Jurkat, Clone E6-1 (cell line): ENCODE measurements at places on chromosomes 1 and 21.

DNA sequence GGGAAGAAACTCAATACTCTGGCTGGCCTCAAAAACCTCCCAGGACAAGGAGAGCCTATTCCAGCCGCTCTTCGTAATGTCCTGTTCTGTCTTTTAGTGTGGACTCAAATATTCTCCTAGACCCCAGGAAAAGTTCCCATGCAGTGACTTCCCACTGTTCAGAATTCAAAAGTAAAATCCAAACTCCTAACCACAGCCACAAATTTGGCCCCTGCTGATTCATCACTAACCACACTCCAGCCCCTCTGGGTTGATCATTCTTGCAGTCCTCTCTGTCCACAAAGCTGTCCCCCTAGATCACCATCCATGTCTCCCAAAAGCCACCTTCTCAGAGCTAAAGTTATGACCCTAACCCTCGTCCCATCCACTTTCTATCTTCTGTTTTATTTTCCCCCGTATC, 5.1 kb downstream of the CTNNBIP1 start:
- no peak for DNase-seq

DNA sequence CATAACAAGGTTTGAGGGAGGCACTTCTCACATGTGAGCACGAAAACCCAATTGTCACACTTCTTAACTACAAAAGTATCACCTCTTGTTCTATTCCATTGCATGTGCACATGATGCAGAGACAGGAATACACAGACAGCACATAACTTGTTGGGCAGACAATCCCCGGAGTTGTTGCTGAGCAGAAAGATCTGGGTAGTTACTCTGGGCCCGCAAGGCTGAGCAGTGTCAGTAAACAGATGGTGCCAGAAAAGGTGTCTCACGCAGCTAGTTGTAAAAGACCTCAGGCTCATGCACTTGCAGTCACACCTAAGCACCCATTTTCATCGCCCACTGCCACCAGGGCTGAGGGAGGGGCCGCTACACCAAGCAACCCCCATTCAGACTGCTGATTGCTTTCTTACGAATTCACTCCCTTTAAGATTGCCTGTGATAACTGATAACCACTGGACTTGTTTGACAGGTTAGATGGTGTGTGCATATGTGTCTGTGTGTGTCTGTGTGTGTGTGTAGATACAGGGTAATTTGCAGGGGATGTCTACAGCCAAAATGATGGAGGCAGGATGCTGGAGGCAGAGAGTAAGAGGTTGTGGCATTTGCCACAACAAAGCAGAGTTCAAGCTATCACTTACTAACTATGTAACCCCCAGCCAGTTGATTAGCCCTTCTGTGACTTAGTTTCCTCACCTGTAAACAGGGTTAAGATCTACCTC, 4.2 kb downstream of the LGR6 start:
- no peak for DNase-seq

DNA sequence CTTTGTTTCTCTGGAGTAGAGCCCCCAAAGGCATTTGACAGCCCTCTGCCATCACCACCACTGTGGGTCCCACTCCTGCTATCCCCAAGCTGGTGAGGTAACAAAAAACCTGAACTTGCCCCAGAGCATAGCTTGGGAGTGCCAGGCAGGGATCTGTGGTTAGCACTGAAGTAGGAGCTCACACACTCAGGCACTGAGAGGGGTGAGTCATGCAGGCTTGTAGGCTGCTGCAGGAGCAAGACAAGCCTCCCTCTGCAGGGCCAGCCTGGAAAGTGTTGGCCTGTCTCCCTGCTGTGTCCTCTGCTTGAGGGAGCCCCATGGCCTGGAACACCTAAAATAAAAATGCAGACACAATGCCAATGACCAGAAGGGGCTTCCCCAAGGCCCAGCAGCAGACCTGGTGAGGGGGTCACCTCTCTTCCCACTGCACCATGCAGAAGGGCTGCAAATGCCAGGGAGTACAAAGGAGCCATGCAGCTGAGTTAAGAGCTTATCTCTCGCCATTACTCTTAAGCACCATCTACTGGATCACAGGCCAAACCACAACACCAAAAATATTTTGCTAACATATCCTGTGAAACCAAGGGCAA, 108.9 kb upstream of the POGK start:
- DNase-seq: peak; percentile 22

DNA sequence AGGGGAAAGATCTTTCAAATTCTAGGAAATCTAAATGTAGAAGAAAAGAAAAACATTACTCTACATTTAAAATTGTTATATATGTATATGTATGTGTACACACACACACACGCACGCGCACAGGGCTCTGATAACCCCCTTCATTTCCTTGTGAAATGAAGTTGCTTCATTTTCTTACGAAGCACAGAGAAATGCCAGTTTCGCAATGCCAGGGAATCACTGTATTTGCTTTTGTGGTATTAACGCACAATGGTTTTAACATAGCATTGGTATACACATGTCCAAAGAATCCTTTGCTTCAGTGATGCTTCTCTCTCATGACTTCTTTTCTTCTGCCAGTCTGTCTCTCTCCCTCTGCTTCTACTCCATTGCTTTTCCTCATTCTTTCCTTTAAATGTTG, 8.4 kb upstream of the DDAH1 start:
- no peak for DNase-seq

- no peak for DNase-seq
Measured at GRCh38 chr1:68093737-68094136, 43.3 kb upstream of the DIRAS3 start.

DNA sequence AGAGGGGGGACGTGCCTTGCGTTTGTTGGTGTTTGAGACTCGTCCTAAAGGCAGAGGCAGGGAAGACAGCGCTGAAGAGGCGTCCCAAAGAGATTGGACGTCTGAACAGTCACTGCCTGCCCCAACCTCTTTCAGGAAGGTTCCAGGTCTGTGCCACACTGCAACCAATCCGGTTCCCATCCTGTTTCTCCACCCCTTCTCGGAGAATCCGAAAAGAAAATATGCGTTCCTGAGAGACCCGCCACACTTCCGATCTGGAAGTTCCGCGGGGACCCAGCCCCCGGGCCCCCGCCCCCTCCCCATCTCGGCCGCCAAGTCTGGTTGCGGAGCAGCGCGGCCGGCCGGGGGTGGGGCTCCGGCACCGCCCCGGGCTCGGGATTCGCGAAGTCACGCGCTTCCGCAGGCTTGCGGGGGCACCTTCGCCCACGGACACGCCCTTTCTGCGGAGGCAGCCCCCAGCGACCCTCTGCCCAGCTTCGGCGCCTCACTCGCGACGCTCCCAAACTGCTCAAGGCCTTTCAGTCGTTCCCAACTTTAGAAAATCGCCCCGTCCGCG, 124.5 kb upstream of the DPYD start:
- DNase-seq: no peak

DNA sequence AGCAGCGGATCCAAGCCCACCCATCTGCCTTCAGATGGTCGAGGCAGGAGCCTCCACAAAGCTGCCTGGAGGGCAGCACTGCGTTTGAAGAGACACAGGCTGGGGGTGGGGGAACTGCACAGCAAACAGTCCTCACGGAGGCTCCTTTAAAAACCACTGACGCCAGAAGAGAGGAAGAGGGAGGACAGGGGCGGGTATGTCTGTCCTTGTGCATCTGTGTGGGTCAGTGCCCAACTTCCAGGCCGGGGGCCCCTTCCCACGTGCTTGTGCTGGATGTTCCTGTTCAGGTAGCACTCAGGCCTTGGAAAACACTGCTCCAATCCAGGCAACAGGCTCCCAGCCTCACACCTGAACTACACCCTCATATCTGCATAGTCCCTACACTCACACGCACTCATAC, 7.7 kb downstream of the AHDC1 start:
- DNase-seq: no peak

DNA sequence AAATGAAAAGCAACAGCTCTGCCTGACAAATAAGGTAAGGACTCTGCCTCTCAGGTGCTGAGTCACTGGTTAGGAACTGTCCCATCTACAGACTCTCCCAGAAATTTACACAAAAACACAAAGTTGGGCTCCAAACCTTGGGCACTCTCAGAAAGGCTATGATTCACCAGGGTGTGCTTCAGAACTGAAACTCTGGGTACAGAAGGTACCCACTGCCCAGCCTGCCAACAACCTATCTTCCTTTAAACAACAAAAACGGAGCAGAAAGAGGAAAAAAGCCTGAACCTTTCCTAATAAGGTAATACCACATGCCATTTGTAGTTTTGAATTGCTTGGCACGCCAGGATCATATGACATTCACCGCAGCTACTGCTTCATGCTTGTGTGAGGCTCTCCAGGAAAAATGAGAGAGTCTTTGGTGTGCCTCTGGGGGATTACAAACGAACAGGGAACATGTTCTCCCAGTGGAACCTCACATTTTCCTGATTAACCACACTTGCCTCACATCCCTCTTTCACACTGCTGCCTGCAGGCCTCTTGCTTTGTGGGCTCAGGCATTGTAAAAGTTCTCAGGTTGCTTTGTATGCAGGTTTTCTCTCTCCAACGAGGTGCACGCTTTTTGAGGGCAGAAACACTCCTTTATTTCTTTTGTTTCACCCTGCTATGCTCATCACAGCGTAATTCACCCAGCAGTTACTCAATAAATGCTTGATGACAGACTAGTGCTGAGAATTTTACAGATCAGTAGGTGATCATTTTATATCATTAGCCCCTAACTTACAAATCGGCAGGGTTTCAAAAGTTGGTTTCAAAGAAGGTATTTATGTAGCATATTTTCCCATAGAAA, 65.1 kb downstream of the GADD45A start:
- DNase-seq: no peak

- DNase-seq: no peak
Measured at GRCh38 chr1:208179263-208179816, 64.8 kb downstream of the PLXNA2 start.

GRCh38 chr1:31576201-31576669, at the start of gene TINAGL1:
Gene TINAGL1 (plus strand): TSS chr1:31576515. CDS start chr1:31577149, 634 bp downstream.
- DNase-seq: no peak

- DNase-seq: no peak
Measured at GRCh38 chr1:171881442-171881841, 40.1 kb downstream of the DNM3 start.

DNA sequence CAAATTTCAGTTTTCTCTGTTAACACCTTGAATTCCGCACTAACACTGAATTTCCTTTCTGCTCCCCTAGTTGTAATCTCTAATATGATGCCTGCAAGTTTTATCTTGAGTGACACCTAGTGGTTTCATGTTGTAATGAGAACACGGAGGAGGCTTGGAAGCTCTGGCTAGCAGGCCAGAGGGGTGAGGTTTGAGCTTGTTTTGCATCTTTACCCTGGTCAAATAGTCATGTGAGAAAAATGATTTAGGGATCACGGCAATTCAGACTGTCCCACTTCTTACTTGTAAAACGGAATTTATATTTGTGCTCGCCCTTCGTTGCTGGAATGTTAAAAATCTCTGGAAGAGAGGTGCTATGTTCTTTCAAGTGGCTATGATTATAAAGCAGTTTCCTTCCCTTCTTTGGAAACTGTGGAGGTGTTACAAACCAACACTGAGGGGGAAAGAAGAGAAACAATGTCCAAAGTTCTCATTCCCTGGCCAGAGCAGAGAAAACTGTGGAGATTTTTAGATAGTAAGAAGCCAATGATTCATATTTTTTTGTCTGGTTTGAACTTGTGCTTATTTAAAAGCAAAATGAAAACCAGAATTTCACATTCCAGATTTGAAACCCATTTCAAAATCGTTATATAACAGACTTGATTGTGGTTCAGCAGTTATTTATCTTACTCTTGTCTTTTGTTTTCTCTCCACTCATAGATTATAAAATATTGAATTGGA, 5.3 kb upstream of the MROH9 start:
- peak; percentile 46 for DNase-seq

GRCh38 chr1:183993132-183993531, 44.4 kb downstream of the COLGALT2 start:
- DNase-seq: peak; percentile 1

DNA sequence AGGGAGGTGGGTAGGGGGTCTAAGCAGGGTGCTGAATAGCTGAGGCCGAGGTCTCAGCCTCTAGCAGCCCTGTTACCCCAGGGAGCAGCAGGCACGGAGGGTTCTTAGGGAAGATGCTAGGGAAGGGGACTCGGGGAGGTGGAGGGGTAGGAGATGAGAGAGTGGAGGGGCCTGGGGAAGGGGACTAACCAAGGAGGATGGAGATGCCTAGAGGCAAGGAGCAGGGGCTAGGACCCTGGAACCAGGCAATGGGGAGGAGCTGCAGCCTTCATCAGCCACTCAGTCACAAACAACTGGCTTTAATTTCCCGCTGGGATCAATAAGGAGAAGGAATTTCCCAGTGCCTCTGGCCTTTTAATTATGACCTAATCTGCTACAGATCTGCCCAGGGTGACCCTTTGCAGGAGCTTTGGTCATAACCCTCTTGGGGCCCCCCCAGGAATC, 2.9 kb upstream of the CRABP2 start:
- DNase-seq: no peak

DNA sequence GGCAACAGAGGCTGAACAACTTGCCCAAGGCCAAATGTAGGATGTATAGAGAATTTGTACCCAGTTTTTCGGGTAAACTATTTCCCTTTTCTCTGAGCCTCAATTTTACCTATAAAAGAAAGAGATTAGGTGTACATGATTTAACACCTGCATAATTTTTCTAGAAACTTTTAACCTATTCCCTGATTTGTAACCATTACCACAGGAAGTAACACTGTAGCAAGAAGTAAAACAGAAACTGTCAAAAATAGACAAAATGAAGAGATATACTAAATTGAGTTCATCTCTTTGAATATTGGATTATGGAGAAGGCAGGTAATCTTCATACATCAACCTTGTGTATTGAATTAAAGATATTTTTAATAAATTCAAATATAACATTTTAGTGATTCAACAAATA, 136.2 kb downstream of the ZC3H11B start:
- no peak for DNase-seq

DNA sequence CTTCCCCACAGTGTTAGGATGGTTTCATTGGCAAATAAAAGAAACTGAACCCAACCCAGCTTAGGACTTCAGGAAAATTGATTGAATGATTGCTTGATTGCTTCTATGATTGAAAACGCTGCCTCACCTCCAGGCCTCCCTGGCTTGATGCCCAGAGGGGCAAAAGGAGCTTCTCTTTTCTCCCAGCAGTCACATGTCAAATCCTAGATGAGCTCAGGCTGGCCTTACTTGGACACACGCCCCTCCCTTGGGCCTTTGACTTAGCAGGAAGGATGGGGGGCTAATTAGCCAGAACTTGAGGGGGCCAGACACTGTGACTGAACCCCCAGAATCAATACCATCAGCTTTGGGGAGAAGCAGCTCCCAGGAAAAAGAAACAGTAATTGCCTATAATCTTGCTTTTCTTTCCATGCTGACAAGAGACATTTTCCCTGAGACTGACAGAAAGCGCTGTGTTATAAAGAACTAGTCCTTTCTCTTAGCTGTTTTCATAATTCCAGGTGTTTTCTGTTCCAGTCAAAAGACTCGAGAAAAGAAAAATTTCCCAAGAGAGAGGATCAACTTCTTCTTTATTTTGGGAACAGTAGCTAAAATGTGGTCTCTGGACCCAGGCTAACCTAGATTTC, 50.8 kb upstream of the ATP5PO start:
- DNase-seq: no peak

DNA sequence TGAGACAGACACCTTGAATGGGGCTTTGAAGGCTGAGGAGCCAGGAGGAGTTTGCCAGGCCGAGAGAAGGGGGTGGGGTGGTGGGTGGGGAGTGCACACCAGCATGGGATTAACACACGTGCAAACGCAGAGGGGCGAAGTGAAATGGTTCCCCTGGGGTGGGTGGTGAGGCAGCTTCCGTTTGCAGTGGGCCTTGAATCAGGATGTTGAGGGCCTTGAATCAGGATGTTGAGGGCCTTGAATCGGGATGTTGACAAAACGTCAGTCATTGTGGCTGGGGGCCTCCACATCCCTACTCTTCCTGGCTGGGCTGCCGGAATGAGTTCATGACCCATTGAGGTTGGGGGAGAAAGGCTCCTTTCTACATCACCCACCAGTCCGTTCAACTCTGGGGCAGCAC, 16.6 kb downstream of the LDLRAP1 start:
- no peak for DNase-seq

- DNase-seq: no peak
Measured at GRCh38 chr1:14610761-14611160, 12.3 kb downstream of the KAZN start.
